ENCODE measurements at places on chromosomes 3 and 15. TPM values are rescaled to one million over a fixed set of nuclear protein-coding genes. Genes with fewer than 3 reads are reported as not detected.

The CCDC54 gene
- total RNA-seq = not detected

The COL6A5 gene
- total RNA-seq = not detected

GRCh38 chr3:51381333-51381705 is 3.8 kb upstream of the MANF start:
- no peak for DNase-seq
- H3K27ac ChIP-seq = no peak overlapping the region
- H3K4me1 ChIP-seq = peaks cover 3% of the 10 kb centered on the region
- H3K36me3 ChIP-seq = no peaks in the 10 kb centered on the region
- H3K4me3 ChIP-seq = no peak overlapping the region

The CYP19A1 gene
- 0.16 TPM for total RNA-seq

GRCh38 chr3:21120826-21121225 is 630.2 kb downstream of the ZNF385D start:
- no peak for DNase-seq
- H3K4me1 ChIP-seq = no peaks in the 10 kb centered on the region
- H3K4me3 ChIP-seq = no peak overlapping the region
- H3K36me3 ChIP-seq = no peaks in the 10 kb centered on the region
- H3K27ac ChIP-seq = no peak overlapping the region

The ECT2 gene
- 0.98 TPM for total RNA-seq

DNA sequence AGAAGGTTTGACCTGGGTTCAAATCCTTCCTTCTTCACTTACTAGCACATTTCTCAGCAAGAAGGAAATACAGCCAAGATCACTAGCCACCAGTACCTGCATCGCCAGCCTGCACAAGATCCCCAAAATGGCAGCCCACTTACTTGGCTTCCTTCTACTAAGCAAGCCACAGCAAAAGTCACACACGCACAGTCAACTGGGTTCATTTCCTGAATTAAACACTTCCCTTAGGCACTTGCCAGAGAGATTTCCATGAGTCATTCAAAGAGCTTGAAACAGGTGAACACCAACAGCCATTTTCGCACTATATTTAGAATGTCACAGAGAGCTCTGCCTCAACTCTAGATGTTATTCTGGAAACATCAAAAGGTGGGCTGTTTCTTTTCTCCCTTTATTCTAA is 42.6 kb downstream of the MGLL start:
- no peak overlapping the region for H3K27ac ChIP-seq
- H3K36me3 ChIP-seq = no peaks in the 10 kb centered on the region
- no peaks in the 10 kb centered on the region for H3K4me1 ChIP-seq
- H3K4me3 ChIP-seq = no peak overlapping the region
- no peaks in the 10 kb centered on the region for H3K27me3 ChIP-seq
- no peak for DNase-seq

DNA sequence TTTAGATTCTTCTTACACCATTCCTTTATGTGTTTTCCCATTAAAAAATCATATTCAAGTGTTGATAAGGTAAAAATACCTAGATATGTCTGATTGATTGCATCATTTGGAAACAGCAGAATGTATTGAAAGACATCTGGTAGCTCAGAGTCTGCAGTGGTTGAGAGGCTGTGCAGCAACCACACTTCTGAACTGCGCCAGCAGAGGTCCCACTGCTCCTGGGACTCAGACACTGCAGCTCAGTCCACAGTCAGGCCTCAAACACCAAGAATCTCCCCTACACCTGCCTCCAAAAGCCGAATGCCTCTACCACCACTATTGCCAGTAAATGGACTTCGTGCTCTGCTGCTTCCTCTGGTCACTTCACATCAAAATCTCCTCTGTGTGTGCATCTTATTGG is 176.9 kb upstream of the LMCD1 start:
- no peak for DNase-seq
- no peak overlapping the region for H3K27ac ChIP-seq
- H3K4me3 ChIP-seq = no peak overlapping the region
- no peaks in the 10 kb centered on the region for H3K36me3 ChIP-seq
- H3K4me1 ChIP-seq = no peaks in the 10 kb centered on the region

DNA sequence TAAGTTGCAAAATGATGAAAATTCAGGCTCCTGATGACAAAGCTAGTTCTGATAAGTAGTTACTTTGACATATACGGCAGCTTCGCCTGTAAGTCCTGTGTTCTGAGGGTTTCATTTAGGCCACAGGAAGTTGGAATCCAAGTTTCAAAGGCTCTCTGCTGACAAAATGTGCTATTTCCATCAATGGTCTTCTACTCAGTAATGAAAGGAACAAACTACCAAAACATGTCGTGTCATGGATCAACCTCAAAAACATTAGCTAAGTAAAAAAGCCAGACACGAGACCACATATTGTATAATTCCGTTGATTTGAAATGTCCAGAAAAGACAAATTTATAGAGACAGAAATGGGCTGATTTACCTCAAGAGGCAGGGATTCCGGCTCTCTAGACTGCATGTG is 22.5 kb downstream of the NGRN start:
- no peaks in the 10 kb centered on the region for H3K4me1 ChIP-seq
- H3K4me3 ChIP-seq = no peak overlapping the region
- no peaks in the 10 kb centered on the region for H3K27me3 ChIP-seq
- H3K27ac ChIP-seq = no peak overlapping the region

DNA sequence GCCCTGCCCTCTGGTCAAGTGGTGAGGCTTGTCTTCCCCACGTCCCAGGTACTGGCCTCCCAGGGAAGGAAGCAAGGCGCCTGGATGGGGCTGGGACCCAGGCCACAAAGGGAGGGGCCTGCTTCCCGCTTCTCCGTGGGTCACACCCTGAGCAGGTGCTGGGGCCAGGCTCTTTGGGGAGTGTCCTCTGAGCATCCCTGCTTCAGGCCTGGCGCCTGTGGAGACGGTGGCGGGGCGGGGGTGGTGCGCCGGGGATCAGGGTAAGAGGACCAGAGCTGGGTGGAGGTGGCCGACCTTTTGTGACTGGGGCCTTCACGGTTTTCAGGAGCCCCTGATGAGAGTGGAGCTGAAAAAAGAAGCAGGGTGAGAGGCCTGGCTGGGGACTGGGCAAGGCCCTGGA is 3.6 kb downstream of the PLA2G4B start:
- peaks cover 24% of the 10 kb centered on the region for H3K36me3 ChIP-seq
- no peak overlapping the region for H3K4me3 ChIP-seq
- H3K27ac ChIP-seq = no peak overlapping the region
- H3K4me1 ChIP-seq = no peaks in the 10 kb centered on the region

GRCh38 chr3:41578798-41579197 is 379.5 kb downstream of the CTNNB1 start:
- H3K4me3 ChIP-seq = no peak overlapping the region
- no peak overlapping the region for H3K27ac ChIP-seq
- H3K4me1 ChIP-seq = no peaks in the 10 kb centered on the region
- H3K36me3 ChIP-seq = no peaks in the 10 kb centered on the region

DNA sequence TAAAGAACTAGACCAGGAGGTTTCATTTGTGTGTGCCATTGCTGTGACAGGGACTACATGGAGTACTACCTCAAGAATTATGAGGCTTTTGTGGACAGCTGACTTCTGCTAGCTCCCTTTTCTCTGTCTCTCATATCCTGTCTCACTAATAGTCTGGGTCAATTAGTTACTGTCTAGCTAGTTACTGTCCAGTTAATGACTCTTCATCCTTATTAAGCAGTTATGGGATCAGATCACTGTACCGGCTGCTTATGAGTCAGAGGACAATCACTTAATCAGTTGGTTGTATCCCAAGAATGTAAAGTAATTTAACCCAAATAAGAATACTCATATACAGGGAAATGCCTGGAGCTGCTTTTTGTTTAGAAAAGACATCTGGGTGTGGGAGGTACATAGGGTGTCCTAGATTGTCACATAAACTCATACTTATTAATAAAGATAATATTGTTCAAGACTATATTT is 158.0 kb downstream of the CDIN1 start:
- H3K27me3 ChIP-seq = no peaks in the 10 kb centered on the region
- no peaks in the 10 kb centered on the region for H3K36me3 ChIP-seq
- H3K4me3 ChIP-seq = no peak overlapping the region
- H3K27ac ChIP-seq = no peak overlapping the region

The CD276 gene
- total RNA-seq = 18.9 TPM

GRCh38 chr15:40958723-40959122 is 5.5 kb downstream of the CHAC1 start:
- H3K27ac ChIP-seq = no peak overlapping the region
- no peak for DNase-seq
- peaks cover 16% of the 10 kb centered on the region for H3K4me1 ChIP-seq
- no peak overlapping the region for H3K4me3 ChIP-seq

The EFHB gene
- not detected for total RNA-seq

DNA sequence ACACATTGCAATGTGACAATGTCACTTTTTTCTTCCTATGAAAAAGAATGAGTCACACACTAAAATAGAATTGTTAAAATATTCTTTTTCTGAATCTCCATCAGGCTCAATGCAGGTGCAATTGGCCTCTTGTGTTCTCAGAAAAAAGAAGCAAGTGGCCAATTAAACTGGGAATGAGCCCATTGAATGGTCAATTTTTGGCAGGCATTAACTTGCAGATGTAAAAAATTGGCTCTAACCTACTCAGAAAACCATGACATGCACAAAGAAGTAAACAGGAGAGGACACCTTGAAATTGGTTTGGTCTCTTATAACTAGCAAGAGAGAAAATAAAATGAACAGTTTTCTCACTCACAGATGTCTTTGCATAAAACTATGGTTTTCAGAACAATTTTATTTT is 820.8 kb downstream of the TBL1XR1 start:
- no peak for DNase-seq
- H3K4me3 ChIP-seq = no peak overlapping the region
- H3K27me3 ChIP-seq = no peaks in the 10 kb centered on the region

DNA sequence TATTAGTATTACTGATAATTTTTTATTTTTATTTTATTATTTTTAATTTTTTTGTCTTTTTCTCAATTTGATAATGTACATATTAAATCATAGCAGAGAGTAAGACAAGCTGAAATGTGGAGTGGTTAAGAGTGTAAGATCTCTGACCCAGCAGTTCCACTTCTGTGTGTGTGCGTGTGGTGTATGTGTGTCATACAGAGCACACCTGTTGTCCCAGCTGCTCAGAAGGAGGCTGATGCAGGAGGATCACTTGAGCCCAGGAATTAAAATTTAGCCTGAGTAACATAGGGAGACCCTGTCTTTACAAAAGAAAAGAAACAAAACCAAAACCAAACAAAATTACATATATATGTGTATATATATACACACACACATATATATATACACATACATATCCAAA is 1.4 kb upstream of the CIDEC start:
- no peaks in the 10 kb centered on the region for H3K36me3 ChIP-seq
- DNase-seq = no peak
- no peak overlapping the region for H3K27ac ChIP-seq
- H3K27me3 ChIP-seq = no peaks in the 10 kb centered on the region

The GOLGA6B gene
- total RNA-seq = not detected

The PDCD10 gene
- 17.2 TPM for total RNA-seq

DNA sequence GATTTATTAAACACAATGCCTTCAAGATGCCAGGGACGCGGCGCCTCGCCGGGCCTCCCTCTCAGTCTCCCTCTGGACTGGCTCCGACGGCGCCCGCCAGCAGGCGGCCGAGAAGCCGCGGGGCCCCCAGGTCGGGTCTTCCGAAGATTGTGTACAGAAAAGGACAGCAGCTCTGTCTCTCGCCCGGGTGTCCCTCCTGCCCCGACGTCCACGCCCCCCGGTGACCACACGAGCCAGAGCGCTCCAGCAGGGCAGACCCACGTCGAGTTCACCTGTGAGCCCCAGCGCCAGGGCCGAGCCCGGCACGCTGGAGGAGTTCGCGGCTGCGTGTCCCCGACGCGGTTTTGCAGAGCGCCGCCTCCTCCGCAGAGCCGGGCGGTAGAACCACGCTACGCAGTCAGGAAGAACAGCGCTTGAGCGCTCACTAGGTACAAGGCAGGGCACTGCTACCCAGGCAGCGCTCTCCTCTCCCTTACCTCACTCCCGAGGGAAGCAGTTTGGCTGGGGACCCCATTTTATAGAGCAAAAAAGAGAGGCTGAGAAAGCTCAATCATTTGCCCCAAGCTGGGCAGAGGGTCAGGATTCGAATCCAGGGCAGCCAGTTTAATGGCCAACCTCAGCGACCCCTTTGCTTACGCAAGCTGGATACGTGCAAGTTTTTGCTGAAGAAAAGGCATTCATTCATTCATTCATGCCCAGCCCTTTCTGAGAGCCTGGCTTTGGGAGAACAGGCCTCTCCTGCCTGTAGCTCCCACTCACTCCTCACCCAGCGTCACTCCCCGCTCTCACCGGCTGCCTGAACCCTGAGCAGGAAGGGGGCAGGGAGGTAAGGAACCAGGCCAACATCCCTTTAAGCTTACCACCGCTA is 3.0 kb upstream of the TLE3 start:
- peak overlapping the region; percentile 31 for H3K4me3 ChIP-seq
- H3K27ac ChIP-seq = peak overlapping the region; percentile 23
- no peaks in the 10 kb centered on the region for H3K36me3 ChIP-seq
- H3K4me1 ChIP-seq = peaks cover 13% of the 10 kb centered on the region

GRCh38 chr3:185629554-185630181 is 43.6 kb downstream of the SENP2 start:
- H3K27me3 ChIP-seq = no peaks in the 10 kb centered on the region
- H3K27ac ChIP-seq = no peak overlapping the region
- no peaks in the 10 kb centered on the region for H3K4me1 ChIP-seq
- no peak overlapping the region for H3K4me3 ChIP-seq
- DNase-seq = no peak

The GOLGA8O gene
- total RNA-seq = 0.23 TPM

DNA sequence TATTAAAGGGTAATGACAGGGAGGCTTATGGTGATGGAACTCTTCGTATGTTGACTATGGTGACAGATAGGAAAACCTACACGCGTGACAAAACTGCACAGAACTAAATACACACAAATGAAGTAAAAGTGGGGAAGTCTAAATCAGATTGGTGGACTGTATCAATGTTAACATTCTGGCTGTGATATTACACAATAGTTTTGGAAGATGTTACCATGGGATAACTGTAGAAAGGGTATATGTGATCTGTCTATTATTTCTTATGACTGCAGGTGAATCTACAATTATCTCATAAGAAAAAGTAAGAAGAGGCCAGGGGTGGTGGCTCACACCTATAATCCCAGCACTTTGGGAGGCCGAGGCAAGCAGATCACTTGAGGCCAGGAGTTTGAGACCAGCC is 9.1 kb downstream of the HIGD2B start:
- H3K27ac ChIP-seq = no peak overlapping the region
- H3K36me3 ChIP-seq = no peaks in the 10 kb centered on the region
- no peaks in the 10 kb centered on the region for H3K4me1 ChIP-seq
- no peak overlapping the region for H3K4me3 ChIP-seq
- no peaks in the 10 kb centered on the region for H3K27me3 ChIP-seq
- DNase-seq = no peak

DNA sequence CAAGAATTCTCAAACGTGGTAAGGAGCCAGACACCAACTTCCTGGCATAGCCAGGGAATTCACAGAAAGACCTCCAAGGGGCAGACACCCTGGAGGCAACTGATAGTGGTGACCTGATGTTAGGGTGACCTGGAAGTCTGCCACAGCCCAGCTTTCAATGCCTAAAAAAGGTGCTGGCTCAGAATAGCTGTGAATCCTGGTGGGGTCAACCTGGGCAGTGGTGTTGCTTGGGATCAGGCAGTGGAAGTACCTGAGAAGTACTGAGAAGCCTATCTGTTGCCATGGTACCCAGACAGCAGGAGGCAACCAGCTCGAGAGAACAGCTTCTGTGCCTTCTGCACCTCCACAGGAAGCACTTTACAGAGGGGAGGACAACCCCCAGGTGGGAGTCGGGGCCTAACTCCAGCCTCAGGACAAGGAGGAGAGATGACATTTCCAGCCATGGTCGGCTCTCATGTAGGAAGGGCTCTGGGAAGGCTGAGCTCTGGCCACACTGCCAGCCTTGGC is 55.4 kb upstream of the LARS2 start:
- H3K27ac ChIP-seq = no peak overlapping the region
- H3K36me3 ChIP-seq = no peaks in the 10 kb centered on the region
- no peak overlapping the region for H3K4me3 ChIP-seq
- H3K27me3 ChIP-seq = no peaks in the 10 kb centered on the region
- H3K4me1 ChIP-seq = no peaks in the 10 kb centered on the region
- DNase-seq = no peak

All from pancreas (tissue), 10 donors.